ENCODE measurements at places on chromosomes 2 and 18.

DNA sequence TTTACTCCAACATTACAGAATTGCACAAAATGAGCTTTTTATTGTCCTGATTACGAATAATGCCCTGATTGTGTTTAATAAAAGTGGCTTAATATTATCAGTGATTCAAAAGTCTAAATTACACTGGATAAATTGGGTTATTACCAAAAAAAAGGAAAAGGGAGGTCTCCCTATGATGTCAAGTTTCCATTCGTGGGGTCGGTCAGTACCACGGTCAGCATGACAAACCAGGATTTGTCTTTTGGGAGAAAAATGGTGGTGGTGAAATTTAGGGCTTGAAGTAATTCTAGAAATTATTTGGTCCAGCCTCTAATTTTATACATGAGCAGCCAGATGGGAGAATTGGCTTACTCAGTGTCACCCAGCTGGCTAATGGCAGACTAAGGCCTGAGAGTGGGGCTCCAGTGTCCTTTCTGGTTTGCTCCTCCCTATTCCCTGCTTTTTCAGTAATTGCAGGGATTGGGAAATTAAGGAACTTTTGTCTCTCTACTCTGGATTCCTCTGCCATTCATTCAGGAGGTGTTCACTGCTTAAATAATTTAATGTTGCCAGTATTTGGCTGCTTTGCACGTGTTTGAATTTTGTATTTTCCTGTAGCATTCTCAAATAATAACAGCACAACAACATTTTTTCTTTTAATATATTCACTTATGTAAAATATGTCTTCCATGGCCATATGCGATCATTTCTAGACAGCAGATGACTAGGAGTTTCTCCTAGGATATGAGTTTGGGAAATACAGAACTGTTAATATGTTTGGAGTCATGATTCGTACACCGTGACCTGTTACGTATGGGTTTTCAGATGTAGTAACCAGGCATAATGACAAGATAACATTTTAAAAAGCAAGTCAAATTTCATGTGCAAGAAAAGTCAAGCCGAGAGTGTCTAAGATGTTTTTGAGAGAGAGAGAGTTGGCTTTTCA is 128.9 kb upstream of the NOSTRIN start:
- no peak for DNase-seq

- DNase-seq: no peak
These were observed 4.7 kb downstream of the DPYSL5 start for GRCh38 chr2:26852405-26853306.

DNA sequence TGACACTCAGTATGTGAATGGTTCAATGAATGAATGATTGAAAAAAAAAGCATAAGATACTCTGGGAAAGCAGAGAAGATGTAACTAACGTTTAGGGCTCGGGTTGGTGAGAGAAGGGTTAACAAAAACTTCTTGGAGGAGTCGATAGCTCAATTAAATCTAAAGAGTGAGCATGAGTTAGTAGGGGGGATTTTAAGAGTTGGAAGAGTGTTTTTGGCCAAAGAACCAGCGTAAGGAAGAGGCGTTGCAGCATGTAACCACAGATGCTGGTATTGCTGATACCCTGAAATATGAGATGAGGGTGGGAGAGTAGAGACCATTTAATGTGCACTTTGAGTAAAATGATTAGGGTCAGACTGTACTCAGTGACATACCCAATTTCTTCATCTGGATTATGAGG is 14.5 kb downstream of the ARHGAP28 start:
- DNase-seq: no peak

DNA sequence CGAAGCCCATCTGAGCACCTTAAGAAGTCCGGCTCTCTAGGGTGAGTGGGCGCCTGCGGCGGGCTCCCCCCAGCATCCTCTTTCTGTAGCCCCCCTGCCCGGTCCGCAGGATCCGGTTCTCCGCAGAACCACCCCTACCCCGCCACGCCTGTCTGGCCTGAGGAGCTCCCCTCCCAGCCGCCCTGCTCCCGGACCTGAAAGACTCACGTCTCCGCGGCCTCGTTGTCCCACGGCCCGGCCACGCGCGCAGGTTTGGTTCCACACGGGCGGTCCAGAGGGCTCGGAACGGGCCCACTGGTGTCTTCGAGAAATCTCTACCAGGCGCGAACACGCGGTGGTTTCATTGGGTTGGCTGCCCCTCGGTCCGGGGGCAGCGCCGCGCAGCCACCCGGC is 237 bp downstream of the SLC39A6 start:
- no peak for DNase-seq

DNA sequence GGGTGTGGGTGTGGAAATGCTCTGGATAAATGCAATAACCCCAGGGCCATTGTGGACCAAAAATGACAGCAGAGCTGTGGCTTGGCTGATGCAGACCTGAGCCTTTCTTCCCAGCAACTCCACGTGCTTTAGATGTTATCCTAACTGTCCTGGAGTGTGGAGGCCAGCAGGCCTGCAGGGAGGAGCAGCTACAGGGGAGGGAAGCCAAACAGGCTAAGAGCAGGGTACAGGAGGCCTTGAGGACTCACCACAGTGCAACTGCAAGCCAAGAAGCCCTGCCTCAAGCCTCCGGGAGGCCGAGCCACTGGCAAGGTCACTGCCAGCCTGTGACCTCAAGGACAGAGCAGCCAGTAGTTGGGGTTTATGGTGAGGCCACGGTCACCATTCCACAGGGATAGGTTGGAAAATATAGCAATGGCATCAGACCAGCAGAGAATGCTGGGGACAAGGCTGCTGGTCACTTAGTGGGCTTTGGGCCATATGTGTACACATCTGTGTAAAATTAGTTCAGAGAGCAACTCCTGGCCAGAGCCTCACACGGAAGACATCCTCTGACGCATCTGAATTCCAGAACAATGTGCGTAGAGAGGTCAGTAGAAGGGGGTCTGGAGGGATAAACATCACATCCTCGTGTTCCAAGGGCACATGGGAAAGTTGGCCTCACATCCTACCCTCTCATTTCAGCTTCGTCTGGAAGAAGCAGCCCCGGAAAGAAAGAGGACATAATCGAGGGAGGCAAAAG is 76.2 kb upstream of the UPP2 start:
- peak; percentile 68 for DNase-seq

- no peak for DNase-seq
These were observed 12.7 kb downstream of the CYTIP start for GRCh38 chr2:157431176-157431575.

Measured in AG09309 (cell line).